ENCODE measurements at places on chromosomes 13 and 19.
A peak's percentile ranks its signal among the peaks of the same experiment; 100 is the strongest.

GRCh38 chr13:21717817-21718216 is 46.9 kb downstream of the FGF9 start:
- DNase-seq: no peak

GRCh38 chr19:55297267-55297666 is 13.5 kb downstream of the BRSK1 start:
- DNase-seq: no peak

- no peak for DNase-seq
Measured at GRCh38 chr19:16946951-16947940, 58.4 kb downstream of the F2RL3 start.

- DNase-seq: no peak
Measured at GRCh38 chr19:3012621-3013262, 16.3 kb downstream of the TLE2 start.

DNA sequence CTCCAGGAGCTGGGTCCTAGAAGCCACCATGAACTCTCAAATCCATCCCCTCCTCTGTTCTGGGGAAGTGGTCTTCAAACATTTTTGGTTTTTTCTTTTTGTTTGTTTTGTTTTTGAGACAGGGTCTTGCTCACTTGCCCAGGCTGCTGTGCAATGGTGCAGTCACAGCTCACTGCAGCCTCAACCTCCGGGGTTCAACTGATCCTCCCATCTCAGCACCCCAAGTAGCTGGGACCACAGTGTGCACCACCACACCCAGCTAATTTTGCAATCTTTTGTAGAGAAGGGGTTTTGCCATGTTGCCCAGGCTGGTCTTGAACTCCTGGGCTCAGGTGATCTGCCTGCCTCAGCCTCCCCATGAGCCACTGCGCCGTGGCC is 7.0 kb downstream of the BLVRB start:
- DNase-seq: no peak

GRCh38 chr13:111845621-111846351 is 221.2 kb upstream of the SOX1 start:
- DNase-seq: no peak

DNA sequence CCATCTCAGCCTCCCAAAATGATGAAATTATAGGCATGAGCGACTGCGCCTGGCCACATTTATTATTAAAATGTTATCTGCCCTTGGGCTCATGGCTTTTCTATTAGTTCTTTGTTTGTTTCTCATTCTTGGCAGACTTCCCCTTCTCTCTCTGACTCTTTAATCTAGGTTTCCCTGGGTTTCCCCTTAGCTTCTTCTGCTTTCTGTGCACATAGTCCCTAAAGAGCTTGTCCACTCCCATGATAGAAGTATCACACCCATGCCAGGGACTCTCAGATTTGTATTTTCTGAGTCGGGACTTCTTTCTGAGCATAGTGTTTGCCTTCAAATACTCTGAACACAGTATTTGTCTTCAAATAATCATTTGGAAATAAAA is 38.6 kb upstream of the ITM2B start:
- no peak for DNase-seq

DNA sequence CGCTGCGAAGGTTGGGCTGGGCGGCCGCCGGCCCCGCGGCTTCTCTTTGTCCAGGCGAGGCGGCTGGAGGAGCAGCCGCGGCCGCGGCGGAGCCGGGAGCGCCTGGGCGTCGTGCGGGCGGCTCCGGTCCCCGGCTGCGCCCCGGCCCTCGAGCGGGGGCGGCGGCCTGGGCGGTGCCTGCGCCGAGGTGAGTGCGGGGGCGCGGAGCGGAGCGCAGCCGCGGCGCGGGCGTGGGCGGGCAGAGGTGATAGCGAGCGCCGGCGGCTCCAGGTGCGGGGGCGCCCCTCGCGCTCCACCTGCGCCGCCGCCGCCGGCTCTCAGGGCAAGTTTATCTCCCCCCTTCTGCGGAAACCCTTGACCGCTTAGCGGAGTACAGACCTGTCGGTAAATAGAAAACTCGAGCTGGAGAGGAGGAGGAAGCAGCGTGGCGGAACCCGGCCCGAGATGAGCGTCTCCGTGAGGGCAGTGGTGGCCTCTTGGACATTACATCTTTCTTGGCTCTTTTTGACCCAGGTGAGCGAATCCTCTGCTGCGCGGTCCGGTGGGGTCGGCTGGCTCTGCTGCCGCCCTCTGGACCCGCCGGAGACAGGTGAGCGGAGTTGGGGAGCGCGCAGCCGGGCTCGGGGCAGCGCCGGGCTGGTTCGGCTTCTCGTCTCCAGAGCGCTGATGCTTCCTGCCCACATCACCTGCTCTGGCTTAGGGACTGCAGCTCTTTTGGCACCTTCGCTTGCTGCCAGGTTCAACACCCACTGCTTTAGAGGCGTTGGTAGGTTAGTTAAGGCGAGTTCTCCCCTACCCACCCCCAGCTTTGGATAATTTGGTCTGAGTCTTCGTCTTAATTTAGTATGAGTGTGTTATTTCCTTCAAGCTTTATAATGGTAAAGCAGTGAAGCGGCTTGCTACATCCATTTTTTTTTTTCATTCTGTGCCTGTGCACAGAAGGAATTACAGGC is at the start of gene MTUS2:
MTUS2 (plus strand) TSS at position 241 of the 953 bp plus-strand sequence.
- DNase-seq: no peak

- DNase-seq: no peak
Measured at GRCh38 chr13:46761174-46761573, 35.8 kb downstream of the ESD start.

DNA sequence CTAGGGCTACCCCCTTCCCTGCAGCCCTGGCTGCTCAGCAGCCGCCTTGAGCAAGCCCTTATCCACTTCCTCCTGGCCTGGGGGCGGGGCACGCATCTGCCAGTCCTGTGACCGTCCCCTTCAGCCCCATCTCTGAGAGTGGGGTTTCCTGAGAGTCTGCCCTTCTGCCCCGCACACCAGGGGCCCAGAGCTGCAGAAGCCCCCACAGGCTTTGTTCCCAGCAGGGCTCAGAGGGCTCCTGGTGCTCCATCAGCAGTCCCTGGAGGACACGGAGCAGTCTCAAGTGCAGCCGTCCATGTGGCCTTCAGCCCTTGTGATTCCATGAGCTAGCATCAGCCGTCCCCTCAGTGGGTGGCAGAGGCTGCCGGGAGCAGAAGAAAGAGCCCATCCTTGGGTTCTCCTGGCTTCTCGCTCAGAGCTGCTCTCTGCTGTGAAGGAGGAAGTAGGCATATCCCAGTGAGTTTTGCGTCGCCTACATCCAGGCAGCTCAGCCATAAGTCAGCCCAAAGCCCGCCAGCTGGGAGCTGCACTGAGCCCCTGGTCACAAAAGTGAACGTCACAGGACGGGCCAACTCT is 16.3 kb downstream of the MYO9B start:
- DNase-seq: peak; percentile 19

- no peak for DNase-seq
Measured at GRCh38 chr19:30269638-30270037, 102.5 kb upstream of the ZNF536 start.

- DNase-seq: no peak
Measured at GRCh38 chr19:49861107-49861506, 6.3 kb downstream of the PNKP start.

DNA sequence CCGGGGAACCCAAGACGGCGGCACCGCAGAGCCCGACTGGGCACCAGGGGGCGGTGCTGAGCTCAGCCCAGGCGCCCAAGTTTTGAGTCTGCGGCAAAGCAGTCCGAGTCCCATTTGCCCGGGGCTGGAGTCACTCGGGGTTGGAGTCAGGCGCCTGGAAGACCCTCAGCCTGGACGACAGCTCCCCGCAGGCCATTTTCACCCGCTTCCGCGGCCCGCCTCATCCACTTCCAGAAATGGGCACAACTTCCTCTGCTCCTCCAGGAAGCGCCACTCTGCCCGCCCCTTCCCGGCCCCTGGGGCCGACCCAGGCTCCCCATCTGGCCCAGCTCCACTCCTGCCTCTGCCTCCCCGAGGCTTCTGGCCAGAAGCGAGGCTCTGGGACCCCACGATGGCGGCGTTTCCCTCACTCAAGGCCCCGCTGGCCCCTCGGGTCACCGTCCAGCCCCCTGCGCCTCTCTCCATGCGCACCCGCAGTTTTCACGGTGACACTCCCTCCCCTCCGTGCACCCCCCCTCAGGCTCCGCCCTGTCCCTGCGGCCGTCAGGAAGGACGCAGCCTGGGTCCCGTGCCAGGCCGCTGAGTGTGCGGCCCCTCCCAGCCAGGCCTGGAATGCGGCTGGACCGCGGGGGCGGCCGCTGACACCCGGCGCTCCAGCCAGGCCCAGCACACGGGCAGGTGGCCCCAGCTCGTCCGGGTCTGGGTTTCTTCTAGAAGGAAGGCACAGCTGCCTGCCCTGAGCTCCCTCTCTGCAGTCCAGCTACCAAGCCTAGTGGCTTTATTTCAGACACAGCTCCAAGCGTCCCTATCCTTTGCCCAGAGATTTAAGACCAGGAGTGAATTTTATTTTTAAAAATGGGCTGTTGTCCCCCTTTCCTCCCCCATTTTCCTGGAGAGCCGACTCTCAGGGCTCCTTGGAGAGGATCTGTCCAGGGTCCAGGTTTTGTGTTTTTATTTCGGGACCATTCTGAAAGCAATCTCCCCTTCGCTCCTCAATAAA is 4.7 kb downstream of the SERTAD1 start:
- DNase-seq: peak; percentile 85

- no peak for DNase-seq
Measured at GRCh38 chr19:511101-511851, 4.0 kb downstream of the TPGS1 start.

- no peak for DNase-seq
Measured at GRCh38 chr19:46992699-46993535, 26.7 kb upstream of the NPAS1 start.

DNA sequence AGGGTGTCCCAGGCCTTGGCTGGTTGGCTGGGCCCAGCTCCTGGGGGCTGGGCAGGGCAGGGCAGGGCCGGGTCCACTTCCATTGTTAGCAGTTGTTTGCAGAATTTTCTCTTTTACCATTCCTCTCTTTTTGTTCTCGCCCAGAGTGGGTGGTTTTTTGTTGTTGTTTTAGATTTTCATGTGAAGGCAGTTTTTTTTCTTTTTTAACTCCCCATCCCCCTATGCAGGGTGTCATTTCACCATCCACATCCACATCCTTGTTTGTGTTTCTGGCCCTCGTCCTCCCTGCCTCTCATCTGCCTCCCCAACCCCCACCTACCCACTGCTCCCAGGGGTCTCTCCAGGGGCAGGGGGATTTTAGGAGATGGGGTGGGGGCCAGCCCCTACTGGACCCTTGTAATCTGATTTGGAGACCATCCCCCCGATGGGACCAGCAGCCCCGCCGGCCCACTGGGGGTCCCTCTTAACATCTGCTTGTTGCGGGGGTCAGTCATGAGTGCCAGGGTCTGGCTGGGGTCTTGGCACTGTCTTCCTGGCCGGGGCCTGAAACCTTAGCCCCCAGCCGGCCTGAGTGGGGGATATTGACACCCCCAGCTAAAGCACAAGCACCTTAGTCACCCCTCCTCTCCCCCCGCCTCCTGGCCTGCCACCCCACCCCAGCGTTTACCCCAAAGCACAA is 10.4 kb downstream of the STX10 start:
- no peak for DNase-seq

- DNase-seq: no peak
Measured at GRCh38 chr13:39552246-39552645, 50.7 kb downstream of the LHFPL6 start.

- DNase-seq: no peak
Measured at GRCh38 chr19:36423925-36424324, 5.5 kb upstream of the ZFP82 start.

- no peak for DNase-seq
Measured at GRCh38 chr13:111886217-111886945, 180.6 kb upstream of the SOX1 start.

Measured in substantia nigra (tissue), 51 donors.